ENCODE measurements at places on chromosomes 7 and 10.

DNA sequence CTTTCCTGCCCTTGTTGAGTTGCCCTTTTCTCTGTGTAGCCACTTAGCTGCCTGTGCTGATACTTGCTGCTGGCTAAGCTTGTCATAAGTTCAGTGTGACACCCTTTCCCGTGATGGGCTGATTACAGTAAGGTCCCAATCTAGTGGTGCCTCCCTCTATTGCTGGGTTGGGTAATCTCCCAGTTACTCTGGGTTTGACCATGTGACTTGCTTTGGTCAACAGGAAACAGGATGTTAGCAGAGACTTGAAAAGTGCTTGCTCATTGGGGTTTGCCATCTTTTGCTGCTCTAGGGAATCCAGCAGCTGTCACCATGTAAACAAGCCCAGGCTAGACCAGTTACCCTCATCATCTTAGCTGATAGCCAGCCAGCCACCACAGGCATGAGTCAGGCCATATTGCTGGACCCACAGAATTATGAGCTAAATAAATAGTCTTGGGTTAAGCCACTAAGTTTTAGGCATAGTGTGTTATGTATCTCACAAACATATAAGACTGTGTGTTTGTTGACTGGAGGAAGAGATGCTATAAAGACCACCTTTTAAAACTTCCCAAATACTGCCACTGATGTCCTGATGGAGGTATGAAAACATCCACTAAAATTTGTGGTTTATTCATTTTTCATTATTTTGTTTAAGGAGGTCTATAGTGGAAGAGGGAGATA lies 4.0 kb upstream of the LEP start:
- peak; percentile 28 for DNase-seq

DNA sequence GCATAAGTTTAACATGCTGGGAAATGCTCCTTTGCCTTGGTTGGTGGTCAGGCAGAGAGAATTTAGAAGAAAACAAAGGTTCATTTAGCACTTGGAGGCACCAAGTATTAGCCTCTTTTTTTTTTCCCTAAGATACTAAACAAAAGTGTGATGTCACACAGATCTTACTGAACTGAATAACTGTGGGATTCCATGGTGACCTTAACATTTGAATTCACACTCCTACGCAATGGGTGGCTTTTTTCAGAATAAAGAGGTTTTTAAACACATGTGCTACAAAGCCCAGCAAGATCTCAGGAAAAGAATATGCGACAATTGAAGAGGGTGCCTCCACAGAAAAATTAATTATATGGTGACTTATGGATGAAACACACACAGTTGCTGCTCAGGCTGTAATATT lies 133.4 kb upstream of the ABCB5 start:
- no peak for DNase-seq

- DNase-seq, result no peak
These were observed 2.8 kb upstream of the RSU1 start for GRCh38 chr10:16820018-16820417.

GRCh38 chr7:91083855-91084644 lies 180.2 kb upstream of the FZD1 start:
- DNase-seq, result peak; percentile 42

- peak; percentile 39 for DNase-seq
These were observed 983 bp downstream of the TNRC18 start for GRCh38 chr7:5422396-5423305.

- no peak for DNase-seq
These were observed 8.6 kb downstream of the FBXW4 start for GRCh38 chr10:101686133-101686925.

- DNase-seq, result no peak
These were observed 71.3 kb downstream of the PIP4K2A start for GRCh38 chr10:22643116-22643515.

DNA sequence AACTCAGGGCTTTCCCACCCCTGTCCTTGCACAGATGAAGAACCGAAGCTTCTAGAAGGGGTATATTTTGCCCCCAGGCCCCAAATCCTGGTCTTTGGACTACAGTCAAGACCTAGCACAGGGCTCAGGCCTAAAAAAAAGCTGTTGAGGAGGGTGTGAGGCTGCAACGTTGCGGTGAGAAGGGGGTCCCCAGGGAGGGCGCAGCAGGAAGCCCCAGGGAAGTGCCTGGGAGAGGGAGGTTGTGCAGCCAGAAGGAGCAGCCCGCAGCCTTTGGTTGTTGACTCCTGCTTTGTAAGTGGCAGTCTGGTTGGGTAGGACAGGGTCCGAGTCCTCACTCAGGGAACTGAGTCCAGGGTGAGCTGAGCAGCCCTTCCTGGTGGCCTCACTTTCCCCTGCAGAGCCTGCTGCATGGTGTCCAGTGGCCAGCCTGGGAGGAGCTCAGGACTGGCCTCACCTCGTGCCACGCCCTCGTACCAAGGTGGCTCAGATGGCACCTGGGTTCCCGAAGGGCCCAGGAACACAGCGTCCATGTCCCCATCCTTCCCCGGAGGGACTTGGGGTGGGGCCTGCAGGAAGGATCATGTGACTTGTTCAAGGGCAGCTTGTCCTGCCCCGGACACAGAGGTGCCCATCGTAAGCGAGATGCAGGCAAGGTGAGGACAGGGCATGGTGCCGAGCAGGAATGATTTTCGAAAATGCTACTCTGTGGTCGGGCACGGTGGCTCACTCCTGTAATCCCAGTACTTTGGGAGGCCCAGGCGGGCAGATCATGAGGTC lies 166.4 kb upstream of the TNRC18 start:
- no peak for DNase-seq

GRCh38 chr7:21472029-21472428 lies 44.1 kb downstream of the SP4 start:
- DNase-seq, result no peak

DNA sequence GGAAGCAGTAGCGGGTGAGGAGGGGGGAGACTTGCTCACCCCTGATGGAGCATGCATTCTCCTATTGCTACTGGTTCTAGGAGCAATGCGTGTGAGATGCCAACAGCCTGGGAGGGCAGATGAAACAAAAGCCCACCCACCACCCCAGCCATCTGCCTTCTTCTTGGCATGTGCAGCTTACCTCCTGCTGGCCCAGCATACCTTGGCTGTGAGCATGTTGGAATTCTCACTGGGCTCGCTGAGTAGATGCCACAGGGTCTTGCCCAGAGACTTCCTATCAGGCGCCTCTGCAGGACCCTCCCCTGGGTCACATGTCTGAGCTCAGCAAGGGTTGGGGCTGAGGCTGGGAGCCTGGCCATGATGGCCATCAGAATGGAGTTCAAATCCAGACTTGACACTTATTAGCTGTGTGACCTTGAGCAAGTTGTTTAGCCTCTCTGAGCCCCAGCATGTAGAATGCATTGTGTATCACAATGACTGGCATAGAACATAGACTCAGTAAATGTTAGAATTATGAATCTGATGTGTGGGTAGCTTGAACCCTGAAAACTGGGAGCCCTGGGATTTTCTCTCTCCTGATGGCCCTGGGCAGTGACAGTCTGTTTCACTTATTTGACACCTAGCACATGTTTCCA lies 38.2 kb downstream of the CDH23 start:
- DNase-seq, result no peak

DNA sequence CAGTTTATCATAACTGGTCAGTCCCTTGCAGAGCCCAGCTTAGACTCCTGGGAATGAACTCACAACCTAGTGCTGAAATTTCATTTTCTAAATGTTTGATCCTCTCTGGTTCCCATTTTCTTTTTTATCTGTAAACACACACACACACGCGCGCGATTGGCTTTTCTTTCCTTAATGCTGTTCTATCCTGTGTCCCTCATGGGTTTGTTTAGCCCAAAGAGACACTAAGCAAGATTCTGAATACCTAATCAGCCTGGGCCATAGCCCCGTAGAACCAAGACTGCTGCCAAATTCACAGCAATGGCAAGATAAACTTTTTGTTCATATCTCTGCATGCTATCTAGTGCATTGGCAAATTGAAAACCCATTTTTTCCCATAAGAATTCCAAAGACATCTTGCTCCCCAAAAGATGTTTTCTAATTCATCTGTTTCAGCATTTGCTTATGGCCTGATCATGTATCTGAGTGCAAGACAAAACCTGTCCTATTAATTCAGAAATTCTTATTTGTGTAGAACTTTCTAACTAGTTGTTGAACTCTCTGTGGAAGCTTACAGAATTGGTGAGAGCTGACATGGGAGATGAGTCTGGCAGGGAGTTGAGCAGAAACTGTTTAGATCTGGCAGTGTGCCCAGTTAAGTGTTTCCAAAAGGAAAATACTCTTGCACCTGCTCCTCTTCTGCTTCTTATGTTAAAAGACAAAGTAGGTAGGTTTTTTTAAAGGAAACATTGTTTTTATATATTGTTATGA lies 1.8 kb upstream of the IFIT1 start:
- no peak for DNase-seq

DNA sequence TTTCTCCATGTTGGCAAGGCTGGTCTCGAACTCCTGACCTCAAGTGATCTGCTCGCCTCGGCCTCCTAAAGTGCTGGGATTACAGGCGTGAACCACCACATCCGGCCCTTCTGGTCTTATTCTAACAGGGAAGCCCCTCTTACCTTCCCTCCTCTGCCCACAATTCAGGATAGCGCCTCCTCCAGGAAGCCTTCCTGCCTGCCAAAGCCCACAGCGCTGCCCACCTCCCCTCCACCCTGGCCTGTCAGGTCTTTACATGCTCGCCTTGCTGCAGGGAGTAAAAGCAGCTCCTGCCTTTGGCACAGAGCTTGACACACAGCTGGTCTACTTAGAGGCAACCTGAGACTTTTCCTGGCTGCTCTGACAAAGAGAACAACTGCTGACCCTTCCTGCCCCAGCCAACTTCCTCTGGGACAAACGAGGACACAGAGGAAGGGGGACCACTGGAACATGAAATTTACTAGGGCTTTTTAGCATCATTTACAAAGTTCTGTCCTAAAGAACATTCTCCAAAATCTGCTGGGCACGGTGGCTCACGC lies 13.2 kb downstream of the MLXIPL start:
- DNase-seq, result no peak

DNA sequence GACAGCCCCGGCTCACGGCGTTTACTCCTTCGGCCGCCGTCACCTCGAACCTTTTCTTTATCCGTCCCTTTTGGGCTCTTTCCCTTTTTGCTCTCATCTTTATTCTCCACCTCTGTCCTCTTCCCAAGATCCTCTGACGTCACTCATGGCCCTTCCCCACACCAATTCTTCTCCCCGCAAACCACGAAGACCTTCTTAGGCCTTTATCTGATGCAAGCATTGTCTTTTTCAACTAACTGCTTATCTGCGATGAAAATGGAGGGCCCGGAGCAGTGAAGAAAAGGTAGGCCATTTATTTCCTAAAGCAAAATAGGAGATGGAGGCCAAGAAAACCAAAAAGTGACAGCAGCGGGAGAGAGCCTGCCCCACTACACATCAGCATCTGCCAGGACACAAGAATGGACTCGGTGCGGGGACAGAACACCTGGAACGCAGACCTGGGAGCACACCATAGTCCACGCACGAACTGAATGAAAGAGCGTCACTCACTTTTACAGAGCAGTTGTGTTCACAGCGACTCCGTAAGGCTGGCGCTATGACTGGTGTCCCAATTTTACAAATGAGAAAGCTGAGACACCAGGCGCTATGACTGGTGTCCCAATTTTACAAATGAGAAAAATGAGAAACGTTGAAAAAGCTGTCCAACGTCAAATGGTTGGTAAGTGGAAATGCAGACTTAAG lies 45.3 kb downstream of the ZNF777 start:
- DNase-seq, result no peak

DNA sequence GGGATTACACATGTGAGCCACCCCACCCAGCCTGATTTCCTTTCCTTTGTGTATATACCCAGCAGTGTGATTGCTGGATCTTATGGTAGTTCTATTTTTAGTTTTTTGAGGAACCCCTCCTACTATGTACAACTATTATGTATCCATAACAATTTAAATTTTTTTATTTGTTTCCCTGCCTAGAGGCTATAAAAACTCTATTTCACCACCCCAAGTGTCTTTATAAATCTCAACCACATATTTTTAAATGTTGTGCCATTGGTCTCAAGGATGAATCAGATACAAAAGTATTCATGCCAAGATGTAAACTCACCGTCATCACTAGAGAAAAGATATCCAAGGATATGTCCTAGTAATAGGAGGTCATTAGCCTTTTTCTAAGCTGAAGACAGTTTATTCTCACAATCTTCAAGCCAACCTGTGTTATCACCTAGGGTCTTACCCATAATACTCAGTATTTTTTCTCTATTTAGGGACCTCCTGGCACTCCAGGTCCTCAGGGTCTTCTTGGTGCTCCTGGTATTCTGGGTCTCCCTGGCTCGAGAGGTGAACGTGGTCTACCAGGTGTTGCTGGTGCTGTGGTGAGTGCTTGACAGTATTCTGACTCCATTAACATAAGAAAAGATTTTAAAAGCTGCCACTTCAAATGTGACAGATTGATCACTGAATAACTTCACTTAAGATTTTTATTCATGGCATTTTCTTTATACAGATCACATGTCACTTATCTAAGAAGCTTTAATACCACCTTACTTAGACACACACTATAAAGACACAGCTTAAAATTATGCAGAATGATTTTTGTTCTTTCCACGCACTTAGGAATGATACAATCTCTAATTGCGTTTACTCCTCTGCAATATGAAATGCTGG lies 29.4 kb downstream of the COL1A2 start:
- DNase-seq, result no peak

DNA sequence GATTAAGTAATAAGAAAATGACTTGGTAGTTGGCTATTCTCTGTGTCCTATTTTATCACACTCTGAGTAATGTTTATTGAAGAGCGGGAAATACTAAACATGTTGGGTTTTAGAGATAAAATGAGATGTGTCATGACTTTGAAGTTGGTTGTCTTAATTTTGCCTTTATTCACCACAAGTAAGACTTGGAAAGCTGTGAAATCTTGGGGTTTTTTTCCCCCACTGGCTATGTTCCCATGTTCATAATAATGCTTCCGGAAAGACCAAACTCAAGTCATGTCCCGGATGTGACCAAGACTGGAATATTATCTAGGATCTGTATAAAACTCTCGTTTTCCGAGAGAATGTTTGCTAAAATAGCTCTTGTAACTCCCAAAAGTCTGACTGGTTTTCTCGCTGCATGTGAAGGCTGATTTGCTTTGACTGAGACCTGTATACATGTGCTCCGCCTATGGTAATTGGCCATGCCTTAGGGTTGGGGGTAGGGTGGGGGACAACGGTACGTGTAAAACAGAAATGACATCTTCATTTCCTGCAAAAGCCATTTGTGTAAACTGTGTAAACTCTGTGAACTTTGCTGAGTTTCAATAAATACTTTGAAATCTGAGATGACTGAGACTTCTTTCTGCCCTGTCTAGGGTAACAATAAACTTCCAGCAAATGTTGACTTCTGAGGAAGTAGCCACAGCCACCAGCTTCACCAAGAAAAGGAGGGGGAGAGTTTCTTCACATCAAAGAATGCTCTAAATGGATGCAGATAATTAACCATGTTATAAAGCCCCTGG lies 169.6 kb downstream of the ZNF365 start:
- no peak for DNase-seq

- DNase-seq, result no peak
These were observed 1236.0 kb upstream of the CELF2 start for GRCh38 chr10:9781666-9782065.

DNA sequence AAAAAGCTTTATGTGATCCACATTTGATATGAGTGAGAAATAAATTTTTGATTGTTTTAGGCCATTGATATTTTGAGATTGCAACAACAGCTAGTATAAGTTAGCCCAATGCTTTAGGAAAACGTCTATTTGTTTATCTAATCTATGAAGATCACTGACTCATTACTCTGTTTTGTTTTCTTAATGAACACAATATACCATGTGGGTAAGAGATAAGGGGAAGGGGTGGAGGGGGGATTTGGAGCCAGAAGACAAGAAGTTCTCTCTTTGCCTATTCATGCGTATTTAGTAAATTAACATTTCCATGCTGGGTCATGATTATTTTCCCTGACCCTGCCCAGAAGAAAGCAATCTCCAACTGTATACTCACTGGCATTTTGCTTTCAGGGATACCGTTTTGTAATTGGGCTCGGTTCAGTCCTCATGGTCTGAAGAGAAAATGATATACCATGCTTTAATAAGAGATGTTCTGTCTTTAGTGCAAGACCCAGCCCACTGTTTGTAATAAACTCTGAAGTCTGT lies 359.5 kb upstream of the NPSR1 start:
- DNase-seq, result peak; percentile 78

All from endothelial cell of umbilical vein (primary cell).